ENCODE measurements at places on chromosomes 2 and 18.

DNA sequence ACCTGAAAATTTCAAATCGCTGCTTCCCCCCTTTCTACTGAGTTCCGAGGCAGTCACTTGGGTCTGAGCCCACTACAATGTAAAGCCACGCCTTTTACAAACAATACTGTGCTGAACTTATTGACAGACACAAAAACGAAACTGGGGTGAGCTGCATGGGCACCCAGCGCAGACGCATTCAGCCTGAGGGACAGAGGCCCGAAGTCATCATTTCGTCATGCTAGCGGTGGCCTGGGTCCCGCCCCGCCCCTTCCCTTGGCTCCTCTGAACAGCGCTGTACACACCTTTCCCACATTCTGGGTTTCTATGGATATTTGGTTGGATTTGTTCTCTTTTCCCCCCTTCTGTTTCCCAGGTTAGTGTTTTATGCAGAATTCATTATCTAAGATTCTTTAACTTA, 71.7 kb downstream of the EIPR1 start:
- DNase-seq: no peak

GRCh38 chr2:241902357-241902991, 32.9 kb downstream of the RTP5 start:
- DNase-seq: no peak

GRCh38 chr2:118667964-118668363, 179.5 kb downstream of the EN1 start:
- no peak for DNase-seq

DNA sequence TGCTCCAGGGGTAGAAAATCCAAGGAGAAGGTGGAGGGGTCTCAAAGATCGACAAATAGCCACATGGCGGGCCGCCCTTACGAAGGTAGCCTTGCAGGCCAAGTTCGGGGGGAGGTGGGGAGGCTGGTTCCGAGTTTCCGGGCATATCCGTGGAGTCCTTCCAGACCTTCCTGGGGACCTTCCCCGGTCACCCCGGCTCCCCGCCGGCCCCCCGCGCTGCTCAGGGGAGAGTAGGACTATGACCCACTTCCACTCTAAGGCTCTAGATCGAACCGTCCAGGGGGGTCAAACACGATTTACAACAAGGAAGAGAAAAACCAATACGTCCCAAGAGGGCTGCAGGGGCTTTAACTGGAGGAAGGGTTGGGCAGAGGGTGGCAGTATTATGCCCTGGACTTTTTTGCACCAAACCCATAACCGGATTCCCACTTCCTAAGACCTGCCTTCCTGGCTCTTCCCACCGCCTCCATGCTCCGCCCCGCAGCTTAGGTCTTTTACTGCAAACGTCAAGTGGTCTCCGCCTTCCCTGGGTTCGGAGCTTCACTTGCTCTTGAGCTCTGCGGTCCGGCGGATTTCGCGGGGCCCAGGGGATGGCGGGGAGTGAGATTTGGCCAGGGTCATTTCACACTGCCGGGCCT, 779 bp upstream of the LYPD6 start:
- DNase-seq: peak; percentile 19

GRCh38 chr18:36297417-36298125, at the start of gene FHOD3:
Gene FHOD3, plus strand, starts transcription at chr18:36297713. Its CDS starts 123 bp downstream, at chr18:36297836.
- no peak for DNase-seq

- DNase-seq: no peak
Observed at GRCh38 chr2:30628341-30628740, 178.9 kb downstream of the CAPN13 start.

DNA sequence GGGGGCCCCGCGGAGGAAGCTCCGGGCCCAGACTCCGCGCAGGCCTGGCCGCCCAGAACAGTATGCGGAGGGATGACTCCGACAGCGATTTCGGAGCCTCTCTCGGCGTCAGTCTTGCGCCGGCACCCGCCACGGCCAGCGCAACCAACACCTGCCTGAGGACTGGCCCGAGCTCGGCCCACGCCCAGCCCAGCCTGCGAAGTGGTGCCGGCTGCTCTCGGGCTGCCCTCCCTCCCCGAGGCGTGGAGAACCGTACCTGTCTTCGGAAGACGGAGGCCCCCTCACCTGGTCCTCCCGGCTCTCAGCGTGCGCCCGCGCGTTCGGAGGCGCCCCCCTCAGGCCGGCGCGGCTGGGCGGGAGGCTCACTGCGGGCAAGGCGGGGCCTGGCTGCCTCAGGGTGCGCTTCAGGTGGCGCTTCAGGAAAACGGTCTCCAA, at the start of gene M1AP:
Gene M1AP (minus strand): TSS at position 322 of the 435 bp plus-strand sequence. CDS start 8,055 bp downstream, outside the sequence.
- DNase-seq: no peak

DNA sequence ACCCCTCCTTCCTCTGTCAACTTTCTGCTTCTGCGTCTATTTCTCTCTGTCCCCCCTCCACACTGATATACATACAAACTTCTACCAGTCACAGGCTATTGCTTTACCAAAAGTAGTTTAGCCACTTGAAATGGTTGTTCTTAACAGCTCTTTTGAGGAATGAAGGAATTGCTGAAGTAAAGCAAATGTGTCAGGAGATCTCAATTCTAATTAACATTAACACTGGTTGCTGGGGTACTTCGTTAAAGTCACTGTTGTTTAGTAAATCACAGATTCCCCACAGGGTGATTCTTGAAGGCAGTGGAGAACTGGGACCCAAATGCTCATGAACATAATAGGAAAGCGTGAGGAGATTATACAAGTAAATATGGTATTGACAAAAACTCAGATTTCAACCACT, 232.8 kb downstream of the NYAP2 start:
- no peak for DNase-seq

GRCh38 chr2:97870396-97870843, 125.3 kb downstream of the TMEM131 start:
- peak; percentile 6 for DNase-seq

DNA sequence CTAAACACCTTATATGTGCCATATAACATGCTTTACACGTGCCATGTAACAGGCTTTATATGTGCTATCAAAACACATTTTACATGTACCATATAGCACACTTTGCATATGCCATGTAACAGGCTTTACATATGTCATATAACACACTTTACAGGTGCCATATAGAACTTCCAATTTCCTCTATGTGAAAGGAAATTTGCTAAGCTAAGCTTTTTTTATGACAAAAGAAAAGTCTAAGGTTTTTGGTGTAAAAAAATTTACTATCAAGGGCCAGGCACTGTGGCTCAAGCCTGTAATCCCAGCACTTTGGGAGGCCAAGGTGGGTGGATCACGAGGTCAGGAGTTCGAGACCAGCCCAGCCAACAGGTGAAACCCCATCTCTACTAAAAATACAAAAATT, 136.5 kb downstream of the AKAIN1 start:
- DNase-seq: no peak
